ENCODE measurements at places on chromosomes 3 and 15. TPM values are rescaled to one million over a fixed set of nuclear protein-coding genes. Genes with fewer than 3 reads are reported as not detected.

CALML4 gene
- 1.7 TPM for total RNA-seq

SLC12A1 gene
- total RNA-seq: not detected

DNA sequence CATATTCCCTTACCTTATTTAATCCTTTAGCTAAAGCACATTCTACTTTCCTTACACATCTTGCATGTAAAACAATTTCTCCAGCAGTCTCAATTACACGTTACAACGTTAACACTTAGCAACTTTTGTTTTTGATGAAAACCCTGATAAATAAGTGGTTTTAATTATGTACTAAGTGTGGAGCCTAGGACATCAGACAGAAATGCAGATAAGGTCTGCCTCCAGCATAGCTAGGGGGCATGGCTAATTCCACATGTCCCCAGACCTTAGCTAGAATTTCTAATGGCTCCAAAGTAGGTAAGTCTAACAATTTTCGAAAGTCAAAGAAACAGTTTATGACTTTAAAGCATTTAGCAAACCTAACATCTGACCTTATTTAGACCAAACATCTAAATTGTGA lies 77.4 kb upstream of the TERB2 start:
- DNase-seq: no peak

GRCh38 chr15:44296625-44297524 lies 8.4 kb downstream of the GOLM2 start:
- DNase-seq: peak; percentile 40

ARPP19 gene
- total RNA-seq: 109 TPM

DNA sequence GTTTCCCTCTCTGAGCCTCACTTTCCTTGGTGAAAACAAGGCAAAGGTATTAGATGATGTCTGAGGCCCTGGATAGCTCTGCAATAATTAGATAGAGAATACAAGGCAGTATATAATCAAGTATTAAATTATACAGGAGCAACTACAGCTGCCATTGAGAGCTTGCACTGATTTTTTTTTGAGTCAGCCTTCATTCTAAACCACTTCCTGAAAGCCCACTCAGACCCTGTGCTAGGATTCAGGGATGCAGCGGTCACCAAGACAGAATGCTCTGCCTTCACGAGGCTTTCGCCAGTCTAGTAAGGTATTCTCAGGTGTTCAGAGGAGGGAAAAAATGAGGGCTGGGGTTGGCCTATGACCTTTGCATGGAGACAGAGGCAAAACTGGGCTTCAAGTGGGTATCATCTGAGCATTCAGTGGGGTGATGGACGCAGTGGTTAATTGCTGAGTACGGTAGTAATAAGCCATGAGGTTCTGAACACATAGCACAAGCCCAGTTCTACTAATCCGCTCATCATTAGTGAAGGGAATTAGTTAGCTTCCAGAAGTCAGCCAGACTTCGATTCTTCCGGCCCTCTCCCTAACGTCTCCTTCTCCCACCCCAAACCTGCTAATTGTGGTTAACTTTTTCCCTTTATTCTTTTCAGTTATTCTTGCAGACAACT lies 3.6 kb downstream of the VGLL4 start:
- DNase-seq: no peak

MRPS22 gene
- 109 TPM for total RNA-seq

ANP32A gene
- total RNA-seq: 151 TPM

CMC1 gene
- 11.7 TPM for total RNA-seq

MKRN3 gene
- 9.6 TPM for total RNA-seq

DNA sequence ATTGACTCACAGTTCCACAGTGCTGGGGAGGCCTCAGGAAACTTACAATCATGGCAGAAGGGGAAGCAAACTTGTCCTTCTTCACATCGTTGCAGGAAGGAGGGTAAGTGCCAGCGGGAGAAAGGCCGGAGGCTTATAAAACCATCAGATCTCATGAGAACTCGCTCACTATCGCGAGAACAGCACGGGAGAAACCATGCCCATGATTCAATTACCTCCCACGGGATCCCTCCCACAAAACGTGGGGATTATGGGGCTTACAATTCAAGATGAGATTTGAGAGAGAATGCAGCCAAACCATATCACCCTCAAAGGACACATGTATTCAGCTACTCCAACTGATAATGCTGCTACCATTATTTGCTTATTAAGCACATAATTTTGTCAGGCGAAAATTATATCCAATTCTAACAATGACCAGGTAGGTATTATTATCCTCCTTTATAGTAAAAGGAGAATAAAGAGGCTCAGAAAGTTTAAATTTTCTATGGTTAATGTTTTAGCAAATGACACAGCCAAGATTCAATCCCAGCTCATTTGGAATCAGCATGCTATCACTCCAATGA lies 327.2 kb upstream of the CDIN1 start:
- no peak for DNase-seq

COL7A1 gene
- total RNA-seq: 7.0 TPM

GRCh38 chr3:187616307-187616972 lies 53.8 kb downstream of the SST start:
- DNase-seq: peak; percentile 79

KNL1 gene
- 18.3 TPM for total RNA-seq

DNA sequence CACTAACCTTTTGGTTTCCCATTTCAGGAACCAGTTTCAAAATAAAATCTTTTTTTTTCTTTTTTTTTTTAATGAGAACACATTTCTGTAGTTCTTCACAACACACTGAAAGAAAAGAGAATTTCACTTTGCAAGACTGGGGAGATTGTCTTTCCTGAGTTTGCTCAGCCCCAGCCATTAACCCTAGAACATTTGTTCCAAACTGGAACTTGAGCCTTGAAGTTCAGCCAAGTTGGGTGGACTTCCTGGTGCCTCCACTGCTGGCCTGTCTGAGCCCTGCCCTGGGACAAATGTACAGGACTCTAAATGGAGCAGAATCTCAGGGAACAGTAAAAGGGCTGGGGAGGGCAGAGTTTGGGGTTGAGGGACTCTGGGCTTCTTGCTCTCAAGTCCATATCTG lies 196.4 kb upstream of the LPP start:
- no peak for DNase-seq

ABI3BP gene
- total RNA-seq: 0.64 TPM

MTHFS gene
- total RNA-seq: 51.9 TPM

UBA3 gene
- total RNA-seq: 57.5 TPM

TMEM89 gene
- total RNA-seq: not detected

GPR160 gene
- 5.6 TPM for total RNA-seq

- DNase-seq: peak; percentile 29
Observed at GRCh38 chr3:14885307-14885706, 62.1 kb upstream of the NR2C2 start.

MYH15 gene
- total RNA-seq: 0.10 TPM

GRCh38 chr3:104764496-104764895 lies 602.2 kb upstream of the ALCAM start:
- DNase-seq: no peak

DNA sequence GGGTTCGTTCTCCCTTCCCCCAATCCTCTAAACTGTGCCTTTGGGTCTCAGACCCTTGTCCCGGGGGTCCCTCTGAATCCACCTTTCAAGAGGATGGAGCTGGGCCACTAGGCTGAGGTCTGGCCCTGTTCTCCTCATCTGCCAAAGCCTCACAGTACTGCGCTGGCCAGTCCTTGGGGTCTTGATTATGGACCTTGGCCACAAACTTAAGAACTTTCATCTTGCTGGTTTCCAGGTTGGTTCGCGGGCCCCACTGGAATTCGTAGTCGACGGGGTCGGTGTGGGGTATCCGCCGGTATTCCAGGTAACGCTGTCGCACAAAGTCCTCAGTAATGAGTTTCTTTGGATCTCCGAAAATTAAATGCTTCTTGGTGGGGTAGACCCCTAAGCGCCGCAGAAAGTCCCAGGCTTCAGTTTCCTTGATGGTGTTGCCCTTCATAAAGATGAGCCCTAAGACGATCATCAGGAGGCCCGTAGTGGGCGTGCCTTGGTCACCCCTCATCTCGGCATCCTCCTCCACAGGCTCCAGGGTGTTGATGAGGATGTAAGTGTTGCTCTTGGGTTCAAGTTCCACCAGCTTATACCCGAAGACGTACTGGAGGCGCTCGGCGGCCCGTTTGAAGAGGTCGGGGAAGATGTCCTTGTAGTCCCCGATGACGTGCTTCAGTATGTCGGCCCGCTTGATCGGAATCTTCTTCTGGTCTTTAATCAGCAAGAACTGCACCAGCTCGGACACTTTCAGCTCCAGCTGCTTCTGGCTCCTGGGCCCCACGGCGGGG lies 727 bp downstream of the NSMCE3 start:
- no peak for DNase-seq

- no peak for DNase-seq
Observed at GRCh38 chr3:145893331-145893730, 267.7 kb downstream of the PLOD2 start.

- no peak for DNase-seq
Observed at GRCh38 chr15:42595626-42596240, 20.3 kb downstream of the STARD9 start.

KCNMB3 gene
- 0.02 TPM for total RNA-seq
